ENCODE measurements at places on chromosomes 4 and X.

DNA sequence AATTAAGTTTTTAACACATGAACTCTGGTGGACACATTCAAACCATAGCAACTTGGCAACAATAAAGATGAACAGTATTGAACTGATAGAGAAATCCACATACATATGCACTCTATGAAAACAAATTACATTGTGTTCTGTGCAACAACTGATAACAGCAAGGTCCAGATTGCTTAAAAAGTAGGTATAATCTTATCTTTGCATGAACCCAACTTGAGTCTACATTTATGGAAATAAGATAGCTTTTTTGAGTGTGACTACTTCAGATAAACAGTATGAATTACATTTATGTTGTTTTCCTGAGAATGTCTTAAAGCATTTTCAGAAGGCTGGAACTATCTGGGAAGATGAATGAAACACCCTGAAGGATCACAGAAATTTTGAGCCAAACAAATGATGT, 212.6 kb upstream of the GK2 start:
- no peak for DNase-seq

GRCh38 chr4:35250331-35250730, 994.0 kb downstream of the ARAP2 start:
- no peak for DNase-seq

DNA sequence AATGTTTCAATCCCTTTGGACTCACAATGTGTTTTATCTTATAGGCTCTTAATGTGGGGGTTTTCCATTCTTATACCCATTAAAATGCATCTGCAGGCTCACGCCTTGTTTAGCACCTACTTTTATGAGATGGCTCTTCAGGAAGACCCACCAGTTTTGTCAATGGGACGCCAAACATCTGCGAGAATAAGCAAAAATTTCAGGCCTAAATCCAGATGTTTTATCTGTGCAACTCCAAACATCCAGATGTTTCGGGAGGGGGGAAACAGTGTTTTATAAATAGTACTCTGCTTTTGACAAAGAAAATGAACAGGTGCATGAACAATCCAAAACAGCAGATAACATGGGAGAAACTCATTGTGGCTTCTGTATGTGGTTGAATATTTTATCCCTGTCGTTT, 342.8 kb downstream of the DHX15 start:
- no peak for DNase-seq

DNA sequence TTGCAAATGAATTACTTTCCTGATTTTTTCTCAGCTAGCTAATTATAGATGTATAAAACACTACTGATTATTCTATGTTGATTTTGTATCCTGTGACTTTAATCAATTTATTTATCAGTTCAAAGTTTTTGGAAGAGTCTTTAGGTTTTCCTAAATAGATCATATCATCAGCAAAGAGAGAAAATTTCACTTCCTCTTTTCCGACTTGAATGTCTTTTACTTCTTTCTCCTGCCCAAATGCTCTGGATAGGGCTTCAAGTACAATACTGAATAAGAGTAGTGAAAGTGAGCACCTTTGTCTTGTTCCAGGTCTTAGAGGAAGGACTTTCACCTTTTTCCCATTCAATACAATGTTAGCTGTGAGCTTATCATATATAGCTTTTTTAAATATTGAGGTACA, 417.9 kb downstream of the PDGFC start:
- DNase-seq = no peak

- DNase-seq = peak; percentile 78
Observed at GRCh38 chrX:38262715-38263620, 42.3 kb upstream of the SRPX start.

DNA sequence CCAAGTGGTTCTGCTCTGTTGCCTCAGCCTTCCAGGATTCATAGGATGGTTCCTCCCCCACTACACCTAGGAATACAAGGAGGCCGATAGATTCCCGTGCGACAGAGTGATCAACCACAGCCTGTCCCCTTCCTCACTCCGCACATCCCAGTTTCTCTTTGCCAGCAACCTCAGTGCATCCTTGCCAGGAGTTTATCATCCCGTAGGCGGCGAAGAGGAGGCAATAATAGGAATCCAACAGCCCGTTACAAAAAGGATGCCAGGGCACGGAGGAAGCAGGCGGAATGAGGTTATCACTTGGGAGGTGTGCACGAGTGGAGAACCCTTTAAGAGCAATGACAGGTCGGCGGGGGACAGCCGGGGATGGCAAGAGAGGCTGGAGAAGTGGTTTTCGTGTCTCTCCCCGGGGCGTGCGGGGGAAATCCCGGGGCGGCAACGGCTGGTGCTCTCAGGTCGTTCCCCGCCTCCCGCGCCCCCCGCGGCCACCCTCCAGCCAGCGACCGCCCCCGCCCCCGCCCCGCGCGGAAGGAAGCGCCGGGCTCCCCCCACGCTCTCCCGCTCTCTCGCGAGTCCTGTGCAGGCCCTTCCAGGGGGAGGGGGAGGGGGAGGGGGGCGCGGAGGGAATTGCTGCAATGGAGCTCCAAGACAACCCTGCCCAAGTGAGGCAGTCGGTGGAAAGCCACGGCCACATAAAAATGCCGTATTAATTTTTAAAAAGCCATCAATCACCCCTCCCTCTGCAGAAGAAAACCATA, 1.6 kb downstream of the PPP3CA start:
- DNase-seq = peak; percentile 65

- DNase-seq = peak; percentile 44
Observed at GRCh38 chr4:105147553-105148161, 981 bp downstream of the TET2 start.

Data from fibroblast of skin of scalp (primary cell).